ENCODE measurements at places on chromosomes 7 and 10. TPM values are rescaled to one million over a fixed set of nuclear protein-coding genes. Genes with fewer than 3 reads are reported as not detected.

ANKRD30A gene
- total RNA-seq = not detected

DNAH11 gene
- 3.0 TPM for total RNA-seq

HEPACAM2 gene
- total RNA-seq = not detected

PRKG1 gene
- total RNA-seq = 0.24 TPM

AMZ1 gene
- total RNA-seq = under 0.01 TPM

CLIP2 gene
- 12.6 TPM for total RNA-seq

CYP3A5 gene
- total RNA-seq = 2.8 TPM

ZNF503 gene
- 4.8 TPM for total RNA-seq

ADAM22 gene
- not detected for total RNA-seq

MORN4 gene
- 6.0 TPM for total RNA-seq

CHCHD2 gene
- 430 TPM for total RNA-seq

TSPAN33 gene
- total RNA-seq = 4.0 TPM

OR13A1 gene
- under 0.01 TPM for total RNA-seq

AFAP1L2 gene
- 15.7 TPM for total RNA-seq

ZNF117 gene
- total RNA-seq = 6.5 TPM

NKX2-3 gene
- total RNA-seq = not detected

SPDYE6 gene
- total RNA-seq = not detected

WNT8B gene
- not detected for total RNA-seq

DYNC1I1 gene
- total RNA-seq = 0.24 TPM

GPR26 gene
- not detected for total RNA-seq

VWA2 gene
- total RNA-seq = 6.8 TPM

CHAT gene
- not detected for total RNA-seq

ASB10 gene
- total RNA-seq = not detected

ESYT2 gene
- 111 TPM for total RNA-seq

CTAGE6 gene
- under 0.01 TPM for total RNA-seq

ZNF425 gene
- total RNA-seq = 3.1 TPM

NME8 gene
- not detected for total RNA-seq

KLLN gene
- 0.64 TPM for total RNA-seq

KLHL7 gene
- 33.7 TPM for total RNA-seq

SLC26A5 gene
- total RNA-seq = not detected
